NCI-H2227 treated with DMSO at 0.1 percent for 48 hours (cell line): ENCODE measurements at places on chromosomes 13 and 19.

GRCh38 chr19:39832341-39833083, 1.4 kb downstream of the DYRK1B start:
- no peak for DNase-seq

- DNase-seq, result no peak
These were observed 5.0 kb upstream of the JUNB start for GRCh38 chr19:12786141-12786870.

GRCh38 chr13:93460005-93460404, 233.4 kb downstream of the GPC6 start:
- no peak for DNase-seq

GRCh38 chr13:43200736-43201135, 177.3 kb downstream of the DNAJC15 start:
- no peak for DNase-seq

DNA sequence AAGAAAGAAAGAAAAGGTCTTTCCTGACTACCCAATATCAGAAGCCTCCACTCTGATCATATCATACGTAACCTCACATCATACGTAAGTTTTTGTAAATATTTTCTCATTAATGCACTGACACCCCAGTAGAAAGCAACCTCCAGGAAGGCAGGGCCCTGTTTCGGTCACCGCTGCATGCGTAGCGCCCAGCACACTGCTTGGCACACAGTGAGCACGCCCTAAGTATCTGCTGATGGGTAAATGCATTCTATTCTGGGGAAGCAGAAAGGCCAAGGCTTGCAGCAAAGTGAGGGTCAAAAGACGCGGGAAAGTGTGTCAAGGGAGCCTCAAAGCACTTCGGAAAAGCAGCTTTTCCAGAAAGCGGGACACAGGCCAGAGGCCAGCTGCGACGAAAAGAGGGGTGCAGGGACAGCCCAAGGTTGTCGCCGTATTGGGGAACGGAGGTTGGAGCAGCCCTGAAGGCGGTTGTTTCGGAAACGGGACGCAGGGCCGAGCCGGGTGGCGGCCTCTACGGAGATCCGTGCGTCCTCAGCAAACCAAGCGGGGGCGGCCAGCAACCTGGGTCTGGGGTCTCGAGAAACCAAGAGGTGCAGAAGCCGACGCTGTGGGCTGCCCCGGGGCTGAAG, 463 bp downstream of the SUGP1 start:
- no peak for DNase-seq

- no peak for DNase-seq
These were observed 92.6 kb downstream of the RAP2A start for GRCh38 chr13:97526556-97526955.

GRCh38 chr13:91031508-91031907, 316.0 kb upstream of the MIR17HG start:
- no peak for DNase-seq

- DNase-seq, result no peak
These were observed 14.9 kb downstream of the COMP start for GRCh38 chr19:18776288-18776594.

DNA sequence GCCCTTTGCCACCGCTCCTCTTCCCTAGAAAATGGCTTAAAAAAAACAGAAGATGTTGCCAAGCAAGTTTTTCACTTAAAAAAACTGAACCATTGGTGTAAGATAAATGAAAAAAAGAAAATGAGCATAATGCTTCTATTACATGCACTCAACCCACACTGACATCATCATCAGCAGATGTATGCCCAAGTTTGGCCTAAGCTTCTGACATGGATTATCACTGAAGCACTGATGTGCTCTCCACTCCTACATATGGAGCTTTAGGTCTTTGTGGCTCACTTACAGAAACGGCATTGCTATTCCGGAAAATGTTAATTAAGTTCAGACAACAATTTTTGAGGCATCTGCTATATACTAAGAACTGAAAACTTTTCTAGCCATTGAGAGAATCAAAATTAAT, 8.0 kb downstream of the RXFP2 start:
- DNase-seq, result no peak

DNA sequence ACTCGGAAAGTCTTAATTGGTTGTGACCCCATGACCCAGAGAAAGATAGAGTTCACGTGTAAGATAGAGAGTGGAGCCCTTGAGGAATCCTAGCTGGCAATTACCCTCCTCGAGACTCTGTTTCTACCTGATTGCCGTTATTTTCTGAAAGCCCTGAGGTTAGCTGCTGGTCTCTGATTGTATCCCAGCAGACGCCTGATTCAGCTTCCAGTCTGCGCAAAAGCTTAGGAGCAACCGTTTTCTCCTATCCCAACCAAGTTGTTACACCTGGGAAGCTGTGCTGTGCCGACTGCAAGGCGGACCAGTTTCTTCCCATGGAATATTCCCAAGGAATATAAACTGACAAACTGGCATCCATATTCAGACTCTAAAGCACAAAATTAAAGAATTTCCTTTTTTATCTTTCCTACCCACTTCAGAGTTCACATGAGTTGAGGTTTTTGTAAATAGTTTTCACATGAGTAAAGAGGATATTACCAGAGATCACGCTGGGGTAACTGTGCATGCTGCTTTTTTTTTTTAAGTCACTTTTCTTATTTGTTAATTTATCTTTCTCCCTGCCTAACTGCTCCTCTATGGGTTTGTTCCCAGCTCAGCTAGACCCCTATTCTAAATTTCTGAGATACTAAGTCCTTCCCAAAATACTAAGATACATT, 1.5 kb upstream of the TRPC4 start:
- no peak for DNase-seq

DNA sequence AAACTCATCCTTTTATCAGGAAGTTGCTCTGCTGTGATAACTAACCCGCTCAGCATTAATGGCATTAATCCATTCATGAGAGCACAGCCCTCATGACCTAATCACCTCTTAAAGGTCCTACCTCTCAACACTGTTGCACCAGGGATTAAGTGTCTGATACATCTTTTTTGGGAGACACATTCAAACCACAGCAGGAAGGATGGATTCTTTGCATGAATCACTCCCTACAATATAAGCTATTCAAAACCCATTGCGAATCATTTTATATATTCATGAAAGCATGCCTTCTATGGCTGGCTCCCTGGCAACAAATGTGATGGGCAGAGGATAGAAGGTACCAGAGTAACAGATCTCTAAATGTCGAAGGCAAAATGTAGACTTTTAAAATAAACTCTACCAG, 27.6 kb downstream of the ARL11 start:
- DNase-seq, result no peak

DNA sequence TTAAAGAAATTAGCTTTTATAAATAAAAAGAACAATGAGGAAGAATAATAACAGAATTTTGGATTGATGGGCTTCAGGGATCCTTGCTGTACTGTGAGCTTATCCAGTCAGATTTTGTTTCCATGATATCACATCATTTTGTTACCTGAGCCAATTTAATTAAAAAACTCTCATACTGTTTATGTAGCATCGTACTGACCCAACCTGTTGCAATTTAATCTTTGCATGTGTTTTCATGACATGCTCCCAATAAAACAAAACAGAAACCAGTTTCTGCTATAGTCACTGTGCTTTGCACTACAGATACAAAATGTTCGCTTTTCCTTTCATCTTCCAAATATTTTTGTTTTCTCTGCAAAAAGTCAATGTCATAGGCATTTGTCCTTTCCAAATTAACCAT, 109.7 kb upstream of the RNF113B start:
- no peak for DNase-seq

DNA sequence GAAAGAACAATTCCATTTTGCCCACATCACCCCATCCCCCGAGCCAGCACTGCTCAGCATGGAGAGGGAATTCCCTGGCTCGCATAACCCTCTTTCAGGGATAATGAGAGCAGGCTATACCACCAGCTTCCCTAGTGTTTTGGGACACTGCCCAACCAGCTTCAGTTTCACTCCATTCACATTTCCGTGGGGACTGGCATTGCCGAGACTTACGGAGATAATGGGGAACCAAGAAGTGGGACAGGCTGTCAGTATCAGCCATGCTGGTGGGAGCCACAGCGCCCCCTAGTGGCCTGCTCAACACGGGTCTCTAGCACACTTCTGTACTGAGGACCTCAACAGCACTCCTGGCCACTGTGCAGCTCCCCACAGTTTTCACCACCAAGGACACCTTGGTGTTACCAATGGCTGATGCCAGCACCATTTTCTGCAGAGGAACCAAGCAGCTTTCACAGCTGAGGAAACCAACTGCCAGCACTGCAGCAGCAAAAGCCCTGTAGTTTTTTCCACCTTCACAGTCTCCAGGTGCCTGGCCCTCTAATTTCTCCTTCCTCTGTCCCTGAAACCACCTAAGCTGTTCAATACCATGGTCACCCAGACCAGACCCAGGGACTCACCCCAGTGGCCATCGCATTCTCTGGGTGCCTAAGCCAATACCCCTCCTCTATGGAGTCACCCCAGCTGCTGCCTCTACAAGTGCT, 23.7 kb downstream of the SLC6A16 start:
- peak; percentile 50 for DNase-seq

- no peak for DNase-seq
These were observed 3.7 kb downstream of the RUBCNL start for GRCh38 chr13:46383383-46383782.

DNA sequence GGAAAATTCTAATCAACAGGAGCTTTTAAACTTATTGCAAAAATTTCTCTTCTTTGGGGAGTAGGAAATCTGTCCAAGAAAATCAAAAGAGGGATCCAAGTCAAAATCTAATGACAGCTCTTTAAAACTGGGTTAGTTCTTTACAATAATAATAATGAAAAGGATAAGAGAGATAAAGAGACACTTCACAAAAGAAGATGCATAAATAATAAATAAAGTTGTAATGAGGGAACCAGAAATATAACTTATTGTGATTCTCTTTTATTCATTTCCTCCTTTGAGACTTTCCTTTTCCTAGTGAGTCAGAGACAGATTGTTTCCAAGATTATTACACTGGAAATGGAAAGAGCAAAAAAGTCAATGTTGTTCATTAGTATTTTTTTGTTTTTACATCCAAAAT, 1029.3 kb downstream of the PCDH17 start:
- DNase-seq, result no peak

- DNase-seq, result no peak
These were observed 12.8 kb downstream of the ELF1 start for GRCh38 chr13:41006306-41006705.

- no peak for DNase-seq
These were observed 21.0 kb downstream of the CLEC4M start for GRCh38 chr19:7783991-7784423.

DNA sequence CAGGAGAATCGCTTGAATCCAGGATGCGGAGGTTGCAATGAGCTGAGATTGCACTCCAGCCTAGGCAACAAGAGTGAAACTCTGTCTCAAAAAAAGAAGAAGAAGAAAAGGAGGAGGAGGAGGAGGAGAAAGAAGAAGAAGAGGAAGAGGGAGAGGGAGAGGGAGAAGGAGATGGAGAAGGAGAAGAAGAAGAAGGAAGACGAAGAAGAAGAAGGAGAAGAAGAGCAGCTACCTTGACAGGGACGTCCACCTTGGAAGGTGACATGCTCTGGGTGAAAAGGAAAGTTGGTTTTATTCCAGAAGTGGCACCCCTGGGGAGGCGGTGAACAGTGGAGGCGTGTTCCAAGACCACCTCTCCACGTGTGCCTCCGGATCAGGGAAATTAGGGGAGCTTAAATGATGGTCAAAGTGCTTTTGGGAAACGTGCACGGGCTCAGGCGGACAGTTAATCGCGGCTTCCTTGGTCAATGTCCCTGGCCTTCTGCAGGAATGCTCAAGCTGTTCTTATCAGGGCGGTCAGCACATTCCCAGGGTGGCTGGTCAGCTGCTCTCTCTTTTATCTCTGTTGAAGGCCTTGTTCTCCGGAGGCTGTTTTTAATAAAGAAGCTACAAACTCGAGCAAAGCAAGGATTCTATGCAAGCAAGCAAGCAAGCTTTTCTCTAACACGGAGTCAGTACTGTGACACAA, 78.9 kb upstream of the PEG3 start:
- no peak for DNase-seq

GRCh38 chr19:6212403-6213265, 67.1 kb downstream of the MLLT1 start:
- no peak for DNase-seq

GRCh38 chr19:10005632-10006334, 4.5 kb downstream of the COL5A3 start:
- no peak for DNase-seq

GRCh38 chr13:90320664-90321063, 1026.8 kb upstream of the MIR17HG start:
- DNase-seq, result no peak

DNA sequence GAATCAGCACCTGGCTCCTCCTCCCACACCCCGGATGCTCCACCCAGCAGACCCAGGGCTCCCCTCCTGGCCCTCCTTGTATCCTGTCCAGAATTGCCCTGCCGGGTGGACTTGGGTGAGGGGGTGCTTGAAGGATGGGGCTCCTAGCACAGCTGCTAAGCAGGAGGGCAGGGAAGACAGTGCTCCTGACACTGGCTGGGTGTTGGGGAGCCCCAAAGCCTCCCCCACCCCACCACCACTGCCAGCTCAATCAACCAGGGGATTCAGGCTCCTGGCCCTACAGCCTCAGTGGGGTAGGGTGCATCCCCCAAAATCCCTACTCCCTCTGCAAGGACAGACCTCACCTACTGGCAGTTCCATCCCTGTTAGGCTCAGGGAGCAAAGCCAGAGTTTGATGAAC, 2.6 kb upstream of the CYP4F11 start:
- DNase-seq, result no peak

DNA sequence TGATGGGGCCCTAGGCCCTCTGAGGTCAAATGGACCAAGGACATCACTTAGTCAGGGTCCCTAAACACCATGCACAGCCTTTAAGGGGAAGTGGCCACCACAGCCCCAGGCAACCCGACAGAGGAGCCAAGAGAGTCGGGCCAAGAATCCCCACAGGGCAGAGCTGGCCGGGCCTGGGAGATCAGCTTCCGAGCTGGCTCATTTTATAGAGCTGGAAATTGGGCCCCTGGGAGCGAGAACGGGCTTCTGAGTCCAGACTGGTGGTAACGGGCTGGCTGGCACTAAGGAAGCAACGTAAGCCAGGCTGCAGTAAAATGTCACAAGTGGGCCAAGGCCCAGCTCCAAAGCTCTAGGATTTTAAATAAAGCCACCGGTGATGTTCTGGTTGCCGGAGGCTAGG, 51.1 kb downstream of the HSPH1 start:
- DNase-seq, result no peak

- DNase-seq, result no peak
These were observed 6.3 kb downstream of the SLC7A1 start for GRCh38 chr13:29589234-29589633.

DNA sequence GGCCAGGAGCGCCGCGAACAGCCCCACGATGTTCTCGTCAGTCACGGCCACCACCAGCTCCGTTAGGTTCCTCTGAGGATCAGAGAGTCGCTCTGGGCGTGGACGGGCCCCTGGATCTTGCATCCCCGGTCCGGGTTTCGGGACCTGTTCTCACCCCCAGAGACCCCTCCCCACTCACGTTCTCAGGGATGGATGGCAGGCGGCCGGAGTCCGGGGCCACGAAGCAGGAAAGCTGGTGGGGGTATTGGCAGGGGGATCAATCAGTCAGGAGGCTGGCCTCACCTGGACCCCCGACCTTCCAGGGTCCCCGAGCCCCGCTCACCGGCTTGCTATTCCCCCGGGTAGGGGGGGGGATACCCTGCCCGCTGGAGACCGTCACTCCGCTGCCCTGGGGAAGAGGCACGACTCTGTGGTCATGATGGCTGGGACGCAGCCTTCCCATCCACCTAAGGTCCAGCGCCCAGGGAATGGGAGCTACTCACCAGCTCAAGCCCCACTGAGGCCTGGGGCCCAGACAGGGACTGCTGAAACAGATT, 4.6 kb downstream of the DENND1C start:
- no peak for DNase-seq
